ENCODE measurements at places on chromosomes 3 and 15.

DNA sequence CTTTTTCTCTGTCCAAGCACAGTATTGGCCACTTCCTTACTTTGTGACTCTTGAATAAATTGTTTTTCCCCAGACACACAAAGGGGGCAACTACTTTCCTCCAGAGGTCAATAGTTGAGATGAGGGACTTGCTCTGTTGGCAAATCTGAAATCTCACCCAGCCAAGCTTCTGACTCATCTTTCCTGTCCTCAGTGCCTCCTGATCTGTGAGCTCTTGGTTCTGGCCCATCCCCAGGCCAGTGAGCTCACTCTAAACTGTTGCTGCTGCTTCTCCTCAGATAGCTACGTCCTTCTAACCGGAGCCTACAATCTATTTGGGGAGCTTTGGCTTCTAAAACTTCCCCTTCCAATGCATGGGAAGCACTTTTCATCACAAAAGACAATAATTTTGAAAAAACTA is 50.0 kb upstream of the NMD3 start:
- DNase-seq: no peak

DNA sequence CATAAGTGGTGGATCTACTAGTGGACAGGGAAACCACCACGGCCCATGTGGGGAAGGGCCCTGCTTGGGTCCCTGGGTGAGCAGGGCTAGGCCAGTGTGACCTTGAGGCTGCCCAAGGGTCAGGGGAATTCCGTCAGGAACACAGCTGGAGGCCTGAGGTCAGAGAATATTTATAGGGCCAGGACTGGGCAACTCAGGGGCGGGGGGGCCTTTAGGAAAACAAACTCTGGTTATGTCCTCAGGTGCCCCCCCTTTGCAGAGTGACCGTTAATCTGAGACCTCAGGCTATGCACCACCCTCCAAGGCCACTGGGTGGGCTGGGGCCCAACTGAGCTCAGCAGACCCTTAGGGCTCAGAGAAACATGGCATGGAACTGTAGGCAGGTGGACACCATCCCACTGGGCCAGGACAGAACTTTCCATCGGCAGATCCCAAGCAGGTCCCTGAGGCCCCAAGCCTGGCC is 2.5 kb downstream of the TWF2 start:
- no peak for DNase-seq

DNA sequence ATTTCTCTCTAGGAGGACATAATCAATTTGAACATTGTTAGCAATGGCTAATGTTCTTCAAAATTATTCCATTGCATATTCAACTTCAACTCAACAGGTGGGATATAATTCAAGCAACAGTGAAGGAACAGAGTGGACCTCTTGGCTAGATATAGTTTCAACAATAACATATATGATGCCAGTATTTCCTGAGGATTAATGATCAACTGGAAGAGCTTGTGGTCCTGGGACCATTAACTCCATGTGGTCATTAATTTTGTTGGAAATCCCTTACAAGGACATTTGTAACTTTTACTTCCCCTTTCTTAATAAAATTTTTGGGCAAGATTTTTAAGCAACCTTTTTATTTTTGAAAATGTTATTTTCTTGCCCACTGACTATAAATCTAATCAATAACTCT is 54.3 kb upstream of the ROBO2 start:
- DNase-seq: no peak

DNA sequence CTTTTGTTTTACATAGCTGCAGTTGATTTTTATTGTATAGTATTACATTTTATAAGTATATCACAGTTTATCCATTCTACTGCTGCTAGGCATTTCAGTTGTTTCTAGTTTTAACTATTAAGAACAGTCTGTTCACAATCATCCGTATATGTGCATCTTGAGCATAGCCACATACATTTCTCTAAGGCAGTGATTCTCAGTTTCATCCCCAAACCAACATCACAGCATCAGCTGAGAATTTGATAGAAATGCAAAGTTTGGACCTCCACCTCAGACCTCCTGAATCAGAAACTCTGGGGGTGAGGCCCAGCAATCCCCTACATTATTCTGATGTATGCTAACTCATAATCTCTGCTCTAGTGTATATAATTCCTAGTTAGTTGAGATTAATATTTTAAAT is 120.8 kb downstream of the VPS8 start:
- DNase-seq: no peak

DNA sequence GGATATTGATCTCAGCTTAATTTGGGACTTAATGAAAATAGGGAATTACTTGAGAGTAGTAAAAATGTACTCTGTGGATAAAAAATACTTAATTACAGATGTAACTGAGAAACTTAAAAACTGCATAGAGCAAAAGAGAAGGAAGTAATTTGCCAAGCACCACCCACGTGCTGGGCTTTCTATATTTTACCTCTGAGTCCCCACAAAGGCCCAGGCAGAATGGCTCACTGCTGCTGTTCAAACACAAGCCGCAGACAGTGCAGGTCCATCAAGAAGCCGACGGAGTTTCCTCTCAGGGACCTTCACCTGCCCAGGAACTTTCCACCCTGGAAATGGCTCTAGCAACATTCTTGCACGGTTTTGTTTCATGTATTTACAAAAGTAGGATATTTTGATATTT is 77.2 kb upstream of the TRPM1 start:
- no peak for DNase-seq

DNA sequence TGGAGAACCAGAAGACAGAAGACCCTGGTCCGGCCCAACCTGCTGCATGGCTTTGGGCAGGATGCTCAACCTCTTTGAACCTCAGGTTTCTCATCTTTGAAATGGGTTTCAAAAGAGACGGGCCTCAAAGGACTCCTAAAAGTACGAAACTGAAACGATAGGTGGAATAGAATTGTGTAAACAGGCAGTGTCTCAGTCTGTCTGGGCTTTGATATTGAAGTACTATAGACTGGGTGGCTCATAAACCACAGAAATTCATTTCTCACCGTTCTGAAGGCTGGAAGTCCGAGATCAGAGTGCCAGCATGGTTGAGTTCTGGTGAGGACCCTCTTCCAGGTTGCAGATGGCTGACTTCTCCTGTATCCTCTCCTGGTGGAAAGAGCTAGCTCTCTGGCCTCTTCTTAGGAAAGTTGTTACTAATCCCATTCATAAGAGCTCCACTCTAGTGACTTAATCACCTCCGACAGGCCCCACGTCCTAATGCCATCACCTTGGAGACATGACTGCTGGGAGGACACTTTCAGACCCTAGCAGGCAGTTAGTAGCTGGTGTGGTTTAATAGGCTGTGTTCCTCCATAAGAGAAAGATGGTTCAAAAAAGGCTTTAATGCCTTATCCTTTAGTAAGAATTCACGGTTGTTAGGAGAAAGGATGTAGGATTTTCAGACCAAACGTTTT is 35.7 kb downstream of the SSUH2 start:
- DNase-seq: no peak

DNA sequence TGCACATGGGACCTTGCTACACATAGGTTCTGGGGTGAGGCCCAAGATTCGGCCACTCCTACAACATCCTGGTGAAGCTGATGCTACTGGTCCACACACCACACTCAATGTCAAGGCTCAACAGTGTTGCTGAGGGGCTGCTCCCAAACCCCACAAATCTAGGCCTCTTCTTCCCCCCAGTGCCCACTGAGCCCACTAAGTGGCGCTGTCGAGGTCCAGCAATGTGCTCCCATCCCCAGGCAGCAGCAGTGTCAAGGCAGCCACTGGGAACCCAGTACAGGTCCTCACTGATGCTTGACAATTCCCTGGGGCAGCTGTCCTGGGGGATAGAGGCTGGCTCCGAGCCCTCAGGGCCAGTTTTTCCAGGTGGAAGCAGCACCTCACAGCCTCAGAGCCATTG is 21.5 kb downstream of the SCN5A start:
- DNase-seq: no peak

DNA sequence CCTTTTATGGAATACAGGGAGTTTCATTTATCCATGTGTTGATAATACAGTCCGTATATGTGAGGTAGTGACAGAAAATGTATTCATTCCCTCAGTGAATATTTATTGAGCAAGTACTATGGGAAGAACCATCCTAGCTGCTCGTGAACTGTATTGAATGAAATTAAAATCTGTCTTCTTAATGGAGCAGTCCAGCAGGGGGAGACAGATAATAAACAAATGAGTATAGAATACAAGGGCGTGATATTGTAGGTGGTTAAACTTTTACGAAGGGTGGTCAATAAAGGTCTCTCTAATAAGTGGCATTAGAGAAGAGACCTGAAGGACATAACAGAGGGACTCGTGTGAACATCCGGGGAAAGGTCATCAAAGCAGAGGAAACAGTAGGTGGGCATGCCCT is 62.7 kb upstream of the OSTN start:
- no peak for DNase-seq

GRCh38 chr3:172869368-172869771 is 118.8 kb downstream of the ECT2 start:
- no peak for DNase-seq

GRCh38 chr15:93001881-93002280 is 87.1 kb downstream of the RGMA start:
- no peak for DNase-seq

DNA sequence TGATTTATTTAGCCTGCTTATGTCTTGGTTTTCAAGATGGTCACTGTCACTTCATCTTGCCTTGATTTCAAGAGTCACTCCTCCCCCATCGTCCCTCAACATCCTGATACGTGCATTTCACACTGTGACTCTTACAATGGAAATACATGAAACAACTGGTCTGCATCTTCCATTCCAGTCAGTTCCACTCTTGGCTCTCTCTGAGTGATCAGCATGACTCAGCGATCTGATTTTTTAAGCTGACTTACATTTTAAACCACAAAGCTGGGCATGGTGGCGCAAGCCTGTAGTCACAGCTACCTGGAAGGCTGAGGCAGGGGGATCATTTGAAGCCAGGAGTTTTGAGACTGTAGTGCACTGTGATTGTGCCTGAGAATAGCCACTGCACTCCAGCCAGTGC is 271.2 kb upstream of the ROPN1 start:
- DNase-seq: no peak

- no peak for DNase-seq
These were observed 626.4 kb upstream of the GOLIM4 start for GRCh38 chr3:168722091-168722490.

DNA sequence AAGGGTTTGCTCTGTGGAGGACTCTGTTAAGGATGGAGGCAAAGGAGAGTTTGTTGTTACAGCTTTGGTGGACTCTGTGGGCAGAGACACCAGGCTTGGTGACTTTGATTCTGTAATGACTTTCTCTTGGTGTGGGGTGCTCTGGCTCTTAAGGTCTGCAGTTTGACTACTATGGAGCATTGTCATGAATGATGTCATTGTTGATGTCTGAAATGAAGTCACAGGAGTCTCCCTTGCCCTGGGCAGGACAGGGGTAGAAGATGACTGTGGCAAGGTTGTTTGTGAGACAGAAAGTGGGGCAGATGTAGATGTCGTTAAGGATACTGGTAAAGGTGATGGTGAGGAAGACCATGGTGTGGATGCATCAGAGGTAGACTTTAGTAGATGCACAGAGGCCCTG is 42.7 kb downstream of the HEG1 start:
- DNase-seq: no peak

- no peak for DNase-seq
These were observed 33.3 kb upstream of the SFMBT1 start for GRCh38 chr3:53079147-53079546.

GRCh38 chr3:134473868-134474546 is 11.8 kb downstream of the ANAPC13 start:
- peak; percentile 88 for DNase-seq

DNA sequence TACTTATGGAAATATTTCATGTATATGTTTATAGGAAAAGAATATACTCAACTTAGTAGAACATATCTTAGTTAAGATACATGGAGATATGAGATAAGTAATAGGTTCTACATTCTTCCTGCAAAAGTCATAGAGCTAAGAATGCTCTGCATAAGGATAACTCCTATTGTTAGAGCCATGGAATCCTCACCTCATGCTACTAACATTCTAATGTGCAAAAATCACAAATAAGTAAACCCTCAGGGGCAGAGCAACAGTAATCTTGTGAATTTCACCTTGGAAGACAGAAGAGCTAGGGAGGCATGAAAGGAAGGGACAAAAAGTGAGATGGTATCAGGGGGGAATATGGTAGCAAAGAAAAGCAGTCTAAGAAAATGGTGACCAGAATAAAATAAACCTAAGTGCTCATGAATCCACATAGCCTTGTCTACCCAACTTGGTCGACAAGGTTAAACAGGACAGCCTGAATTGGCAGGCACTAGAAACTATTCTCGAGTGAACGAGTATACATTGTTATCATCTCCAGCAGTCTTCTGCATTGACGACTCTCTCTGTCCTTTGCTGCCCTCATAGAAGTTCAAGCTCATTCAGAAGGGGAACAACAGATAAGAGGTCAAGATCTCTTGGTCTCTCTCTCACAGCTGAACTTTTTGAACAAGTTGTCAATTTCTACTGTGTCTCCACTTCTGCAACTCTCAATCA is 52.8 kb downstream of the XRN1 start:
- no peak for DNase-seq

DNA sequence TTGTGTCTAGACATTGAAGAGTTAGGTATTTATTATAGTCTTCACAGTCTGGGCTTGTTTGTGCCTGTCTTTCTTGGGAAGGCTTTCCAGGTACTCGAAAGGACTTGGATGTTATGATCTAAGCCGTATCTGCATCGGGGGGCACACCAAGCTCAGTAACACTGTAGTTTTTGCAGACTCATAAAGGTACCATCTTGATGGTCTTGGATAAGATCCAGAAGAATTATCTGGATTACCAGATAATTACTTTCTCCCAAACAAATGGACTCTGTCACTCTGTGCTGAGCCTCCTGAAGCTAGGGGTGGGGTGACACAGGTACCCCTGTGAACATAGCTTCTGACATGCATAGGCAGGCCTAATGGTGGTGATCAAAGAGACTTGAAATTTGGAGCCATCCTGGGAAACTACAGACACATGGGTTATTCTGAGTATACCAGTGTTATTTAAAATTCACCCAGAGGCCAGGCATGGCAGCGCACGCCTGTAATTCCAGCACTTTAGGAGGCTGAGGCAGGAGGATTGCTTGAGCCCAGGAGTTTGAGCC is 238.6 kb upstream of the TPM1 start:
- DNase-seq: no peak

GRCh38 chr3:11235385-11235784 is 36.8 kb upstream of the ATG7 start:
- DNase-seq: no peak

GRCh38 chr3:53129344-53129743 is 891 bp downstream of the RFT1 start:
- no peak for DNase-seq

DNA sequence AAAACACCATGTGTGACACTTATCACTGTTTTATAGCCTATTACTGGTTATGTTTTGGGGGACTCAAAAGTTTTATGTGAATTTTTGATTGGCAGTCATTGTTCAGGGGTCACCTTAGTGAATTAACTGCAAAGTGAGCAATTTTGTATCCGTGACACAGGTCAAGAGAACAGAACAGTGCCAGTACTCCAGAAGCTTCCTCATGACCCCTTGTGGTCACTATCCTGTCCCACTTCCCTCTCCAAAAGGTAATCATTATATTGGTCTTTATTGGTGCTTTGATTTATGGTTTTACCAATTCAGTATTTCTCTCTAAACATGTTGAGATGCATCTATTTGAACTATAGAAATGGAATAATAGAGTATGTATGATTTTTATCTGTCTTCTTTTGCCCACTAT is 107.1 kb downstream of the STT3B start:
- DNase-seq: no peak

GRCh38 chr3:141680620-141681389 is 57.3 kb upstream of the RNF7 start:
- DNase-seq: peak; percentile 47

All from NCI-H1436 (cell line).